ENCODE measurements at places on chromosomes 16 and 17. TPM values are rescaled to one million over a fixed set of nuclear protein-coding genes. Genes with fewer than 3 reads are reported as not detected.

DNA sequence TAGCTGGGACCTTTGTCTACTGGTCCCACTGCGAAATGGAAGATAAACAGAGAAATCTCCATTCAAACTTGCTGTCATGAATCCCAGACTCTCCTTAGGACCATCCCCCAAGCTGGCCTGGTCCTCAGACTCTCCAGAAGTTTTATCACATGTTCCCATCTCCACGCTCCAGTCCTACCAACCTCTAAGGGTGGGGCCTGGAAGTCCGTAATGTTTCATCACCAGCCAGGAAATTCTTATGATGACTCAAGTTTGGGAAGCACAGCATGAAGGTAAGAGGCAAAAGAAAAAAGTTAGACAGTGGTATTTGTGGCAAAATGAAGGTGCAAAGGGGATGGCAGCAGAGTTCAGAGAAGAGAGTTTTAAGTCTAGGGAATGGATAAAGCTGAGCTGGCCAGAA lies 52.7 kb downstream of the ZNF18 start:
- peak; percentile 3 for DNase-seq

GRCh38 chr17:77322514-77323412 lies 182.0 kb downstream of the SEC14L1 start:
- DNase-seq, result peak; percentile 100

GRCh38 chr16:30588651-30589050 lies 3.2 kb upstream of the ZNF785 start:
- DNase-seq, result no peak

The CCL16 gene
- total RNA-seq, result not detected

The CDRT4 gene
- total RNA-seq, result 5.2 TPM

The GDPD3 gene
- total RNA-seq, result 0.43 TPM

All from fibroblast of villous mesenchyme (primary cell).